ENCODE measurements at places on chromosomes 2 and 18.

GRCh38 chr18:70411876-70412435 lies 123.1 kb downstream of the SOCS6 start:
- no peak for DNase-seq

GRCh38 chr2:80050246-80050645 lies 254.3 kb downstream of the LRRTM1 start:
- DNase-seq: no peak

DNA sequence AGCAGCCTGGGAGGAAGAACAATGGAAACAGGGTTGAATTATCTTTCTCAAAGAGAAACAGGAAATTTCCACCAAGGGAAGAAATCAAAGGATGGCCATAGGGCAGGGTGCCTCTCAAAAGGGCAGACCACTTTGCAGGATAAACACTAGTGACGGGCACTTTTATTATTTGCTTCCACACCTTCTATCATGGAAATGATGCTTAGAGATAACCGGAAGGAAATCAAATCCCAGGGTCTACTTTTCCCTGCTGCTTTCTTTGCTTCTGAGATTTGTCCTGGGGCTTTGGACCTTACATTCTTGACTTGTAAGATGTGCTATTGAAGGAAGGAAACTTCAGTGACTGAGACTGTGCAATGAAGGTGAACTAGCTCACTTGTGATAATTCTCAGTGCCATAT lies 1.1 kb upstream of the SCN9A start:
- DNase-seq: no peak

GRCh38 chr2:180124273-180125139 lies 117.4 kb upstream of the CWC22 start:
- peak; percentile 35 for DNase-seq

DNA sequence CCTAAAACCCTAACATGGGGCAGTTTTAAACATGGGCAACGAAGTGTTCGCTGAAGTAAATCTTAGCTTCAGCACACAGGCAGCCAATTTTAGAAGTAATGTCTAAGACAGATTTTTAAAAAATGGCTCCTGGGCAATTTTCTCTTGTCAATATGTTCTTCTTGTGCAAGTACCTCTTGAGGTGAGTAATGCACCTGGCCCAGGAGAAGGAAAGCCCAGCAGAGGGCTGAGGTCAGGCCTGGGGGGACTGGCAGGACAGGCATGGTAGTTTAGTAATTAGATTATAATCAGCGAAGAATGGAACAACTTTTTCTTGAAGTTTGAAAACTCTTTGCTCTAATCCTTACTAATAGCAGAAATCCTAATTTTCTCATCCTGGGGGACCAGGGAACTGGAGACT lies 77.6 kb downstream of the SPRED2 start:
- no peak for DNase-seq

DNA sequence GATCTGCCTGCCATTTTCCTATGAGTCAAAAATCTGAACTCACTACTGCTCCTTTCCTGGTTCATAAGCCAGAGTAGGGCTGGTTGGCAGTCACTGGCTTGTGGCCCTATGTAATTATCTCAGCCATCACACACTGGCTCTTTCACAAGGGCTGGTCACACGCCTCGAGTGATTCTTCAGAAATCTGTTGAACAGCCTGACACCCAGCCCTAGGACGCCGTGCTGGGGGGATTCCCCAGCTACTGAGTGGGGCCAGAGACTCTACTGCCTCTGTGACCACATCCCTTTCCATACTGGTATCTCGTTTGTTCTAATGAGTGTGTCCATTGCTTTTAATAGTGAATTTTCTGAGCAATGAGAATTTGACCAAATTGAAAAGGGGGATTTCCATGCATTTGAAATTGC lies 45.8 kb upstream of the RBM44 start:
- no peak for DNase-seq

GRCh38 chr2:10136101-10136934 lies 13.8 kb downstream of the RRM2 start:
- no peak for DNase-seq

- DNase-seq: no peak
Observed at GRCh38 chr2:8119782-8120505, 561.9 kb upstream of the ID2 start.

GRCh38 chr2:77666251-77666980 lies 144.2 kb upstream of the LRRTM4 start:
- no peak for DNase-seq

DNA sequence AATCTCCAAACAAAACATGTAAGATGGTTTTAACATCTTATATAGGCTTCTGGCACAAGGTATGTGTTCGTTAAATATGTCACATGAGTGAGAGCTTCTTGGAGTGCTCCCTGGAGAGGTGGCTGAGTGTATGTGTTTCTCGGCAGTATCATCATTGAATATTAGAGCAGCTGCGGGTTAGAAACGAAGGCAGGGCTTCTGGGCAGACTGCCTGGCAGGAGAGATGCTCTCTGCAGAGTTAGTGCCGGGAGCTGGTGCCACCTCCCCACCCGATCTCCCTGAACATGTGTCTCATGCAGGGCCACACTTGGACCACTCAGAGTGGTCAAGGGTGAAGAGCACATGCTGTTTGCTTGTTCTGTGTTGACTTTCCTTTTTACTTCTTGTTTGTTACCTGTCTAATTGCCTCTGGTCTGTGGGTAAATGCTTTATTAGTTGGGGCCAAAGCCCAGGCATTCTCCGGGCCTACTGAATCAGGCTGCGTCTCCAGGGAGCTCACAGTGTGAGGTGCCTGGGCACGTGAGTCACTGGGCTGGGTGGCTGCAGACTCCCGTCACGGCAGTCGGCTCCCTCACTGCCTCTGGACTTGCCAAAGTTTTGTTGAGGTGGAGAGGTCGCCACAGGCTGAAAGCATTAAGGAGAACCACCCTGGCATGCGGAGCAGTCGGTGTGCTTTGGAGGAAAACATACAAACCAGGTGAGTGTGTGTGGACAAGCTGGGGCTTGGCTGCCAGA lies 246.6 kb downstream of the FHOD3 start:
- no peak for DNase-seq

DNA sequence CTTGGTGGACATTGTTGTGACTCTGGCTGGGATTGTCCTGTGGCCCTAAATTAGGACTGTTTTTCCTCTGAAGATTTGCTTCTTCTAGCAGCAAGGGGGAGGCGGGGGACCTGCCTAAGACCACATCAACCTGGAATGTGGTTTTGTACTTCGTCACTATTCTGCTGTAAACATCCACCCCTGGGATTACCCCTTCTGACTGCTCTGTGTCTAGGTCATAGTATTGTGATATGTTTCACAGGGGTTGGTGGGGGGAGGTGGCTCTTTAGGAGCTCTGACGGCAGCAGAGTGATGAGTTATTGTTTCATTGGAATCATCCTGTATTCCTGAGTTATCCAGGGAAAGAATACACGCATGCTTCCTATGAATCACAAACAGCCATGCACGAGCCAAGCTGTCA lies 226.4 kb upstream of the MYT1L start:
- no peak for DNase-seq

DNA sequence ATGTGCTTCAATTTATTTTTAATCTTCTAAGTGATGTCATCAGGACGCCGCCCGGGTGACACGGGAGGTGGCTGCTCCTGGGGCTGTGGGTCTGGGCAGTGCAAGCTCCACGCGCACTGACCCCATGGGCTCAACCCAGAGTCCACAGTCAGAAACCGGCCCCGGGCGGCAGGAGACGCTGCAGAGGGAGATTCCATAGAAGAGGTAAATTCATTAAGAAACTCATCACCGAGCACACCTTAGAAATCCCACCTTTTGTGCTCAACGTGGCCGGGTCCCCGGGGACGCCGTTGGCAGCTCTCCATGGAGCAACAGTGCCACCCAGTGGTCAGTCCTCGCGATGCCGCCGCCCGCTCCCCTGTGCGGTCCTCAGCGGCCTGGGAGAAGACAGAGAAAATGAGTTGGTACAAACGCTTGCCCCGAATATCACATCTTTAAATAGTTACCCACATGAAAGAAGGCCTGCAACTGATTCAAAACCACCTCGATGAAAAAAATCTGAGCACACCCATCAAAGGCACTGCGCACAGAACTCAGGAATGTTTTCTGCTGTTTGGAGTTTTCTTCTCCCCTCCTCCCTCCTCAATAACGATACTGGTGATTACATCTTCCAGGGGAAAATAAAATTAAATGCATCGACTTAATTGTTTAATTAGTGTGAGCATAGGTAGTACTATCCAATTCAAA lies 92.6 kb downstream of the CMPK2 start:
- peak; percentile 20 for DNase-seq
